CD4-positive, alpha-beta T cell (primary cell): ENCODE measurements at places on chromosomes 13 and 19. TPM values are rescaled to one million over a fixed set of nuclear protein-coding genes. Genes with fewer than 3 reads are reported as not detected.
A peak's percentile ranks its signal among the peaks of the same experiment; 100 is the strongest.

DNA sequence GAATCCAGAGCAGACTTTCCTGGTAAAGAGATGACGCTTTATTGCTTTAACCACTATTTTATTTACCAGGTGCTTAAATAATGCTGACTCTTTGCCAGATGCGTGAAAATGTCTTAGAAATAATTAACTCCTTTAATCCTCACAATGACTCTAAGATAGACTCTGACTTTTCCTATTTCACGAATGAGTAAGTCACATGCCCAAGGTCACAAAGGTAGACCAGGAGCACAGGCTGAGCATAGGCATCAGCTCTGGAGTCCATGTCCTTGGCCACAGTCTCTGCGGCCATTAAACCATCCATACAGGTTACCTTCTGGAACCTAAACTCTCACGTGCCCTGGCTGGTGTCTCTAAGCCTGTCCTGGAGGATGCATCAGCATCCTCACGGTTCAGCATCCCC lies 87.3 kb downstream of the ERCC5 start:
- DNase-seq = no peak

DNA sequence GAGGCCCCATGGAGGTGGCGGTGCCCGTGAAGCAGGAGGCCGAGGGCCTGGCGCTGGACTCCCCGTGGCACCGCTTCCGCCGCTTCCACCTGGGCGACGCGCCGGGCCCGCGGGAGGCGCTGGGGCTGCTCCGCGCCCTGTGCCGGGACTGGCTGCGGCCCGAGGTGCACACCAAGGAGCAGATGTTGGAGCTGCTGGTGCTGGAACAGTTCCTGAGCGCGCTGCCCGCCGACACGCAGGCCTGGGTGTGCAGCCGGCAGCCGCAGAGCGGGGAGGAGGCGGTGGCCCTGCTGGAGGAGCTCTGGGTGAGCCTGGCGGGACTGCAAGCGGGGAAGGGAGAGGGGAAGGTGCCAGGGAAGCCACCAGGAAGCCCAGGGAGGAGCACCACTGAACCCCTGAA lies 5.8 kb downstream of the ZNF444 start:
- DNase-seq = no peak

GRCh38 chr13:27919659-27919933 lies 204 bp upstream of the PDX1 start:
- DNase-seq = no peak

DNA sequence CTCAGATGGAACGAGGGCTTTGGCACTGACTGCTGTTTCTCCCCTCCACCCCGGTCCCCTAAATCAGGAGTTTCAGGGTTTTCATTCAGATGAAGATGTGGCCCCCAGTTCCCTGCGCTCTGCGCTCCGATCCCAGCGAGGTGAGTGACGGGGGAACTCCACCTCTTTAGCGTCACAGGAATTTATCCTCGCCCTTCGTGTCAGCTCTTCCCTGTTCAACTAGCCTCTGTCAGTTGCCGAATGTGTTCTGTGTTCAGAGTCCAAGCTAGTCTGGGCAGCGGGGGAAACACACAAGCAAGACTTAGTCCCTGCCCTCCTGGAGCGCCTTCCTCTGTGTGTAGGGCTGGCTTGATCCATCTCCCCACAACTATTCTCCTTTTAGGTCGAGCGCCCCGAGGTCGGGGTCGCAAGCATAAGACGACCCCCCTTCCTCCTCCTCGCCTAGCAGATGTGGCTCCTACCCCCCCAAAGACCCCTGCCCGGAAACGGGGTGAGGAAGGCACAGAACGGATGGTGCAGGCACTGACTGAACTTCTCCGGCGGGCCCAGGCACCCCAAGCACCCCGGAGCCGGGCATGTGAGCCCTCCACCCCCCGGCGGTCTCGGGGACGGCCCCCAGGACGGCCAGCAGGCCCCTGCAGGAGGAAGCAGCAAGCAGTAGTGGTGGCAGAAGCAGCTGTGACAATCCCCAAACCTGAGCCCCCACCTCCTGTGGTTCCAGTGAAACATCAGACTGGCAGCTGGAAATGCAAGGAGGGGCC lies 1.8 kb downstream of the KMT2B start:
- no peak for DNase-seq

GRCh38 chr13:73981595-73981994 lies 152.6 kb downstream of the KLF12 start:
- no peak for DNase-seq

- DNase-seq = no peak
Measured at GRCh38 chr19:55486971-55487923, 989 bp upstream of the SSC5D start.

GRCh38 chr19:31350693-31351055 lies 1.4 kb upstream of the TSHZ3 start:
- DNase-seq = no peak

GRCh38 chr19:50167314-50167721 lies 4.2 kb upstream of the IZUMO2 start:
- no peak for DNase-seq

DNA sequence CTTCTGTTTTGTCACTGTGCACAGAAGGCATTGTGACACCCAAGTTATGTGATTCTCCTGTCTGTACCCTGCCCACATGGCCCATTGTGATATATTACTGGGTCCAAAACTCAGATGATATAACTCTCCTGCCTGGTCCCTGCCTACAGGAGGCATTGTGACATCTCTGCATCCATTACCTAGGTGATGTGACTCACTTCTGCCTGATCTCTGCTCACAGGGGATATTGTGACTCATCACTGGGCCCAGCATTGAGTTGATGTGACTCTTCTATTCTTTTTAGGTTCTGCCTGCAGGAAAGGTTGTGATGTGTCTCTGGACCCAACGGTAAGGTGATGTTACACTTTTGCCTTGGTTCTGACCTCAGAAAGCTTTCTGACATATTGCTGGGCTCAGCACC lies 67.9 kb upstream of the ZNF724 start:
- no peak for DNase-seq

- no peak for DNase-seq
Measured at GRCh38 chr19:2235381-2236063, 607 bp downstream of the PLEKHJ1 start.

GRCh38 chr13:106405731-106406130 lies 129.7 kb downstream of the EFNB2 start:
- no peak for DNase-seq

DNA sequence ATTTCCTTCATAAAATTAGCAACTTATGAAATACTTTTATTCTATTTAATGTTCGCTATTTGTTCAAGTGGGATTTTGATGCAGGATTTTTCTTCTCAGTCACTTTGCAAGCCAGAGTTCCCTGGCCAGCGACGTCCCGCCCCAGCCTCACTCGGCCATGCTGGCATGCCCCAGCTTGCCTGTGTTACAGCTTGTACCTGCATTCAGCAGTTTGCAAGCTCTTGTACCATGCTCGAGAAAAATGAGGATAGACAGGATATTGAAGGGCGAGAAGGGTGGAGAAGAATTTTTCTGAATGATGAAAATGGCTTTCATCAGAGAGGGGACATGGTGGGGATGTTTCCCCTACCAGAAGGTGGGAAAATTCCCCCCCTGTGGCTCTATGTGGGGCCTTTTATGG lies 2180.2 kb upstream of the PCDH20 start:
- DNase-seq = no peak

DNA sequence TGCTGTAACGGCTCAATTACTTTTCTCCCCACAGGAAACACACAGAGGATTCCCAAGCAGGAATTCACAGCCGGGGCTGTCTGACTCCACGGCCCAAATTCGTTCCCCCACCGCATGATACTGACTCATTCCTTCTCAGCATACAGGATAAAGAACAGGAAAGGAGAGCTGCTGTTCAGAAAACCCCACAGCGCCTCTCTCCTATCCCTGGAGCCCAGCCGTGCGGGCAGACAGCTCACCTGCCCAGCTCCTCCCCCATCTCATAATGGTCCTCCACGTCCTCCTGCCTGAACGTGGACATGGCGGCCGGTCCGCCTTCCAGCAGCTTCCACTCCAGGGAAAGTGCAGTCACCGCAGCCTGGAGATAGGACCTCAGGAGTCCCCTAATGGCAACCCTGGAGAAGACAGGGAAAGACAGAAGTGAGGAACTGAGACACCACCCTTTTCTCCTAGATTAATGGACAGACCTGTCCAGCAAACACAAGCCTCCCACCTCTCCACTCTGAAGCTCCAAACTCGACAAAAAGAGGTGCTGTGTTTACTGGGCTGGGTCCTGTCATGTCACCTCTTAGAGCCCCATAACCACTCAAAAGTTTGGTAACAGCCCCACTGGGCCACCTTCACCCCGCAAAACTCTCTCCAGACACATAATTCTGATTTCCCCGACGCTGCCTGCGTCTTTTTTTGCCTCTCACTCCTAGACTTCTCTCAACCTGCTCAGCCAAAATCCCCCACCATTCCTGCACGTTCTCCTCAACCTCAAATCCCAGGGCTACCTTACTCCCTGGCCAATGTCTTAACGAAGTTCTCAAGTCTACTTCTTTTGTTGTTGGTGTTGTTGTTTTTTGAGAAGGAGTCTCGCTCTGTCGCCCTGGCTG lies 1.2 kb downstream of the DAPK3 start:
- no peak for DNase-seq

- DNase-seq = no peak
Measured at GRCh38 chr19:33737681-33738371, 58.8 kb upstream of the KCTD15 start.

- DNase-seq = no peak
Measured at GRCh38 chr19:55352549-55353145, 1.9 kb downstream of the COX6B2 start.

DNA sequence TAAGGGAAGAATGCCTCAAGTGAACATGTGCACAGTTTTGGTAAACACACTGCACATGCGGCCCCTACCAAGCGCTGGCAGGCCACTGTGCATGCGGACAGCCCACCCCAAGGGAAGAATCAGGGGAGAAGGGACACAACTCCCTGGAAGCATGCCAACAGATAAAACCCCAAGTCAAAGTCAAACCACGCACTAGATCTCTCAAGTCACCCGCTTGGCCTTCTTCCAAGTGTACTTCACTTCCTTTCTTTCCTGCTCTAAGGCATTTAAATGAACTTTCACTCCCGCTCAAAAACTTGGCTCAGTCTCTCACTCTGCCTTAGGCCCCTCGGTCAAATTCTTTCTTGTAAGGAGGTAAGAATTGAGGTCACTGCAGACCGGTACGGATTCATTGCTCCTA lies 4.6 kb upstream of the RFXAP start:
- DNase-seq = no peak

DNA sequence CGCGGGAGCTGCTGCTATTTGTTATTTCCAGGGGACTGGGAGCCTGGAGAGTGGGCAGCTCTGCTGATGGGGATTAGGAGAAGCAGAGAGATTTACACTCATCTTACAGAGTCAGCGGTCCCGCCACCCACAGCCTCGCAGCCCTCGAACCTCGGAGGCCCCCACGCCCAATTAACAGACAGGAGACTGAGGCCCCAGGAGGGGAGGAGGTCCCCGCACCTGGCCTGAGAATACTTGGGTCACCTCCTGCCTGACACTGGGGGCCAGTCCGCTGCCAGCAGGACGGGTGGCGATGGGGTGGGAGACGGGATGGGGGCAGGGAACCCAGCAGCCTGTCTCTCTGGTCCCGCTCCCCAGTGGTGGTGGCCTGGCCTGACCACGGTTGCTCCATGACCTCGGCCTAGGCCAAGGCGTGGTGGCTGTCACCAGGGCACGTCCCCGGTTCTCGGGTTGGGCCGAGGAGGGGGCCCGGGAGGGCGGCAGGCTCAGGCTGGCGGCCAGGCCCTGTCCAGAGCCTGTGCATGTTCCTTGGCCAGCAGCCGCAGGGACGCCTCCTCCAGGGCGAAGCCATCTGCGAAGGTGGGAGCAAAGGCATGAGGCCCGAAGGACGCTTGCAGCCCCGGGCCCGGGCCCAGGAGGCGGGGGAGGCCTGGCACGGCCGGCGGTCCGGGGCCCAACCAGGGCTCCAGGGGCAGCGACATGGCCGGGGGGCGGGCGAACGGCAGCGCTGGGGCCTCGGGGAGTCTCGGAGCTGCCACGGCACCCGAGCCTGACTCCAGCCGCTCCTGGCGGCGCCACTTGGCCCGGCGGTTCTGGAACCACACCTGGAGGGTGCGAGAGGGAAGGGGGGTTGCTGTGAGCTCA lies 1.7 kb downstream of the RAX2 start:
- DNase-seq = no peak

- DNase-seq = no peak
Measured at GRCh38 chr13:77919921-77920294, 1.3 kb upstream of the EDNRB start.

DNA sequence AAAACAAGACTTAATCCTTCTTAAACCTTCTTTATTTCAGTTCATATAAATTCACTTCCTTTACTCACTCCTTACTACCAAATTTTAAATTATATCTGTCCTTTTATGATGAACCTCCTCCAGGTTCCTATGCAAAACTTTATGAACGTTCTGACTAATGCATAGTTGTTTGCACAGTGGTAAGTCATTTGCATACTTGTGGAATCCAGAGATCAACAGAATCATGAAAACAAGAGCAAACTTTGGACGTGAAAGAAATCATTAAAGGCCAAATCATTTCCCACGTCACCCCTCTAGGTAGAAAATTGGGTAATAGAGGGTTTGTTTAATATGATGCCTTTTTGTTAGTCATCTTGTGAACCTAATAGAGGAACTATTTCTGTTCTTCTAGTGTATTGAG lies 32.3 kb upstream of the MYCBP2 start:
- DNase-seq = no peak

- DNase-seq = peak; percentile 79
Measured at GRCh38 chr13:40664350-40665125, 1.9 kb downstream of the FOXO1 start.

DNA sequence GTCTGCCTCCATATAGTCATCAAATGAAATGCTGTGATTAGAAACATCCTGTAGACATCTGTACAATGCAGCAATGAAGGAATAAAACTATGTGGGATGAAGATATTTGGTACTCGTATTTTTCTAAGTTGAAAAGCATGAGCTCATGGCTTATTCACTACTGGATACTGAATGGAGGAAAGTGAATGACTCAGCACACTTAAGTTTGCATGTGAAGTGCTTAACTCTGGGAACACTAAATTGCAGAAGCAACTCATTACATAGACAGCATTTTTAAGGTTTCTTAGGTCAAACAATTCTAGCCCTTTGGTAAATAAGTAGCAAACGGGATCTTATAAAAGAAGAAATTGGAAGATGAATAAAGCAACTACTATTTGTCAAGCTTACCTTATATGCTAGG lies 429.0 kb upstream of the MIR17HG start:
- DNase-seq = no peak

DNA sequence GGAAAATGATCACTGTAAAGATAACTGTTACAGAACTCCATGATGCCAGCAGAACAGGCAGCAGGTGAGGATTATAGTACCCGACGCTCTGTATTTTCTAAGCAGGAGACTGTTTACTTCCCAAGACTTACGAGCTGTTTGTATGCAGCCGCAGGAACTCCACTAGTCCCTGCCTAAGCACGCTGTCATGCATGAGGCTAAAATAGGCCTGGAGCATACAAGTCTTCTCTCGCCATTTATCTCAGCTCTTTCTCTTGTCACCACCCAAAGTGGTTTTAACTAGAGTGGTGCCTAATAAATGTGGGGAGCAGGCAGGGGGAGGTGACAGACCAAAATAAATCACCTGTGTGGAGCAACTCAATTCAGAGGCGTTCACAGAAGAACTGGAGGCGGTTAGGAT lies 175.8 kb downstream of the TDRD3 start:
- no peak for DNase-seq

The RCBTB2 gene
- 6.1 TPM for total RNA-seq

The ERICH6B gene
- total RNA-seq = not detected

The CCDC8 gene
- not detected for total RNA-seq

The TNFAIP8L1 gene
- total RNA-seq = 5.1 TPM

The EPS8L1 gene
- 2.2 TPM for total RNA-seq

The KCNJ14 gene
- 2.0 TPM for total RNA-seq

The BRSK1 gene
- total RNA-seq = 2.6 TPM

The SLC25A23 gene
- total RNA-seq = 10.8 TPM

The NPHS1 gene
- not detected for total RNA-seq

The CLEC17A gene
- total RNA-seq = not detected

The XAB2 gene
- 118 TPM for total RNA-seq

The CERS1 gene
- not detected for total RNA-seq

The TRPM4 gene
- total RNA-seq = not detected
